ENCODE measurements at places on chromosomes 5 and 9.

GRCh38 chr5:159878988-159879471, 37.3 kb upstream of the ADRA1B start:
- no peak for DNase-seq

DNA sequence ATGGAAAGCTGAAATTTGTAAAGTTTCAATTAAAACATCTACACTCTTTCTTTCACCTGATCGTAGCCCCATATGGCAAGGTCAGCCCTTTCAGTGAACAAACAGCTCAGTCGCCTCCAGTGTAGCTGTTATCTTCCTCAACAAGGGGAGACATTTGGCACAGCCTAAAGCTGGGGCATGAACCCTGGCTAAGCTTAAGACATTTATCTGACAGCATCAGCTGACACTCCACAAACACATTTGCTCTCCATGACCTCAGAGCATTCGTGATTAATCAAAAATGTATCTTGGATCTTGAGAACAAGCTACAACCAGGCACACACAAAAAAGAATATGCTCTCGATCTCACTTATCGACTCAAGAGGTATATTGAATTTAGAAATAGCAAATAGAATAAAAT, 67.3 kb downstream of the POU5F2 start:
- no peak for DNase-seq

DNA sequence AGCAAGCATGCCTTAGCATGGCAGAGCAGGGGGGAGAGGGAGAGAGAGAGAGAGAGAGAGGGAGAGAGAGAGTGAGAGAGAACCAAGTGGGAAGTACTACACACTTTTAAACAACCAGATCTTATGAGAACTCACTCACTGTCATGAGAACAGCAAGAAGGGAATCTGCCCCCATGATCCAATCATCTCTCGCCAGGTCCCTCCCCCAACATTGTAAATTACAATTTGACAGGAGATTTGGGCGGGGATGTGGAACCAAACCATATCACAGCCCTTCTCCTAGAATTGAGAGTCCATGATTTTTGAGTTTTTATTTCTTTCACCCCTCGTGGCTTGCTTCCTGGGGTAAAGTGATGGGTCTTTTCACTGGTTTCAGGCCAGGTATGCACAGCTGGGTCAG, 98.8 kb downstream of the DOCK2 start:
- no peak for DNase-seq

- no peak for DNase-seq
Observed at GRCh38 chr5:113321276-113321675, 113.5 kb downstream of the TSSK1B start.

DNA sequence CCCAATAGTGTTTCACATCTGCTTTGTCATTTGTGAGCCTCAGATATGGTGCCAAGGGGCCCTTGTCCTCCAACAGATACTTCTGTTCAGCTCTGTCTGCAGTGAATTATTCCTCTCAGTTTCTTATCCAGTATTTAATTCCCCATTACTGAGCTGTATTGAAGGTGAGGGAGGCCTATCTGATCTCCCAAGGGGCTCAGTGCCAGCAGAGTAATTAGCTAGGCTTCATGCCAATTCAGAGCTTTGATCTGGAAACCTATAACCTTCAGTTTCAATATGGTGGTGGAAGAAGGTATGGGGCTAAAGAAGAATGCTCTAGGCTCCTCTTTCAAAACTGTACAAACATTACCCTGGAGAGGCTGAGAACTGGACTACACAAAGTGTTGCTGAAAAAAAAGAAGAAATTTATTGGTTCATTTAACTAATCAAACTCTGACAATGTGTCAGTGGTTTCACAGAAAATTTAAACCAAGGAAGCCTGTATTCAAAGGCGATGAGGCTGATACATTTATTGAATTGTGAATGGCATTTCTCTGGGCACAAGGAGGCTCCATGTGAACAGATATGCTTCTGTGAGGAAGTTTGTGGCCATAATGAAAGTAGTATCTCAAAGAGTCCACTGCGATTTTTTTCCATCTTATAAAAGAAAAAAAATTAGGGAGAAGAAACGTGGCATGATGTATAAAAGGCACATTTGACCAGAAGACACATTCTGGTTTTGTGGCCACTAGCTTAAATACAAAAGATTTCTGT, 397.8 kb downstream of the TLE4 start:
- DNase-seq: no peak

GRCh38 chr9:35258660-35259474, 97.1 kb downstream of the UNC13B start:
- DNase-seq: no peak
